ENCODE measurements at places on chromosomes 1 and 21.
A peak's percentile ranks its signal among the peaks of the same experiment; 100 is the strongest.

DNA sequence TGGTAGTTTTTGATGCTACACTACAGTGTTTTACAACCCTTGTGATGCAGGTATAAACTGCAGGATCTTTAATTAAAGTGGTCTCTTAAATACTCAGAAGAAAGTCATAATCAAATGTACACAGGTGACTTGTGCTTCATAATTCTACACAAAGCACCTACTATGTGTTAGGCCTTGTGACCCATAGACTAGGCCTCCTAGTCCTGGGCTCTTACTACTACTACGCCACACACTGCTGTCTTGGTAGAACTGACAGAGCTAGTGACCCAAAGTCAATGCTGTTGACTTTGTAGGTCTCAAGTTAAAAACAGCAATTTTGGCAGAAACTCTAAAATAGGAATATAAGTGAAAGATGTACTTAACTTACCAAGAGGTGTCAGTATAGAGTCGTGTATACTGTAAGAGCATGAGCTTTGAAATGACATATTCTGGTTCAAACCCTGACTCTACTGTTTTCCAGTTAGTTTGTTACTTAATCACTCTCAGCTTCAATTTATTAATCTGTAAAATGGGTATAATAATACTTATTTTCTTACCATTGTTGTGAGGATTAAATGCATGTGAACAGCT lies 48.6 kb upstream of the LMO4 start:
- no peak for DNase-seq

GRCh38 chr1:30085811-30086770 lies 637.3 kb downstream of the MATN1 start:
- no peak for DNase-seq

DNA sequence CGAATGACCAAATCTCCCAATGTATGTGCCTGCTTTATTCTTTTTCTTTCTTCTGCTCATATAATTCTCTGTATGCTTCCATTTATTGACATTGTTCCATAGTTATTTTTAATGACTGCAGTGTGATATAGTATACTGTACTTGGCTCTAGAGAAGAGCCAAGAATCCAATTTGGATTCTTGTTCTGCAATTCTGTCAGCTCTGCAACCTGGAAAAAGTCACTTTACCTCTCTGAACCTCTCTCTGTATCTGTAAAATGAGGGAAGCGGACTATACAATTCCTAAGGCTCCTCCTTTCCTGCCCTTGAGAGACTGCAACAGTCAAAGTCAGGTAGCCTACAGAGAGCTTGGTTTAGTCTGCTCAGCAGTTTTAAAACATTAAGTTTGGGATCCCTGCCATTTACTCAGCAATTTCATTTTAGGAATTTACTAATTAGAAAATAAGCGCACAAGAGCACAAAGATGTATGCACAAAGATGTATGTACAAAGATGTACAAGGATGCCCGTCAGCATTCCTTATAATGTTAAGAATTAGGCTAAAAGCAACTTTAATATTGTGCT lies 14.7 kb downstream of the DNAJC16 start:
- DNase-seq: no peak

- DNase-seq: no peak
Measured at GRCh38 chr21:45552696-45553391, 10.6 kb upstream of the SLC19A1 start.

- no peak for DNase-seq
Measured at GRCh38 chr1:15089258-15089992, 64.1 kb upstream of the TMEM51 start.

DNA sequence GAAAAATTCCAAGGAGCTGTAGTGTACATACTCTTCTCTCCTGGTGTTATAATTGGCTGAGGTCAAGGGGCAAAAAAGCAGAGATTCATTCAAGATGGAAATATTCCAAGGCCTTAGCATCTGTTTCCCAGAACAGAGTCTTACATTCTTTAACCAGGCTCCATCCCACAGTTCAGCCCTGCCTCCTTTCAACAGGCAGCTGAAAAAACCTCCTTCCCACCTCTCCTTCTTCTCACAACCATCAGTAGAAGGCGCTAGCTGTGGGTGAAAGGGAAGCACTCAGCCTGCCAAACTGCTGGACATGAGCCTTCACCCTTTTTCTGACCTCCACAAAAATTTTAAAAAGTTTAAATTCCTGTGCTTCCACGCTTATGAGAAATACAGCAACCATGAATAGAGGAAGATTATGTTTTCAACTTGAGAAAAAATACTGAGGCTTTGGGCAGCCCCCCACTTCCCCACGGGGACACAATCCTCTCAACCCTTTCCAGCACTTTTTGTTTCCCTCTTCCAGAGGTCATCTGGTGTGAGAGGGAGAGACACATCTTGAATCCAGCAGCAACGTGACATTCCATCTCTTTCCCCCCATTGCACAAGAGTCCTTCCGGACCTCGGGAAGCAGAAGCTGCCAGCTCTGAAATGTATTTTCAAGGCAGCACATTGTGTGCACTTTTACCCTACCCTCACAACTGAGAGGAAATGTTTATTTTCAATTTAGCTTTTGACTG lies 43.2 kb upstream of the FMO2 start:
- DNase-seq: no peak

DNA sequence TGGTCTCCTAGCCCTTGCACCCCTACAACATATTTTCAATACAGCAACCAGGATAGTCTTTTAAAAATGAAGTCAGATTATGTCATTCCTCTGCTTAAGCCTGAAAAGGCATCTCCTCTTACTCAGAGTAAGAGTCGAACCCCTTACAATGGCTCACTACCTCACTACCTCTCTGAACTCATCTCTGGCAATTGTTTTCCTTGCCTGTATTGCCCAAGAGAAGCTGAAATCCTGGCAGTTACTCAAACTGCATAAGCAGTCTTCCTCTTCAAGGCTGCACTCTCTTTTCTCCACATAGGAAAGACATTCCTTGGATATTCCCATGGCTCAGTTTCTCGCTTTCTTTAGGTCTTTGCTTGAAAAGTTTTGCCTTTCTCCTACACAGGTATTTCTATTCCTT lies 22.7 kb downstream of the CLDN8 start:
- no peak for DNase-seq

DNA sequence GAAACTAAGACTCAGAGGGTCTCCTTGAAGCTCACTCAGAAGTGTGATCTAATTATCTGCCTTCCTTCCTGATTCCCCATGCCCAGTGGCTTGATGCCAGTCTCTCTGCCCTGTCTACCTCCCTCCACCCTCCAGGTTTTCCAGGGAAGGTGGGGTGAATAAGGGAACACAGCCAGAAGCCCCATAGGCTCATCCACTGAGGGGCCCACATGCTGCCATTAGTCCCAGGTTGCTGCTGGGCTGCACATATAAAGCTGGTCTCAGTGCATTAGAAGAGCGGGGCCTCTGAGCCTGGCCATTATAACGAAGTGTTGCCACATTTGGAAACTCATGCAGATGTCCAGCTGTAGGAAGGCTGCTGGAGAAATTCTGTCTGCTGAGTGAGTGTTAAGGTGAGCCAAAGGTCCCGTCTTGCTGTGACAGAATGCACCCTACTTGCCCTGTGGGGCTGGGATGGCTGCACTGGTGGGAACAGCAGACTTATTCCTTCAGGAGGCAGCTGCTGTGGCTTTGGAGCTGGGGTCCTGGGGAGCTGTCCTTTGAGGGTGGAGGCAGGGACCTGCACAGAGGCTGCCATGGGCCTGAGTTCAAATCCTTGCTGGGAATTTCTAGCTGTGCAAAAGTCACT lies 2.9 kb downstream of the ADORA1 start:
- DNase-seq: no peak

- DNase-seq: no peak
Measured at GRCh38 chr1:9845914-9846313, 22.1 kb upstream of the CLSTN1 start.

- DNase-seq: no peak
Measured at GRCh38 chr1:211928290-211928801, 97.8 kb upstream of the LPGAT1 start.

GRCh38 chr1:244030481-244031040 lies 20.5 kb upstream of the ZBTB18 start:
- no peak for DNase-seq

DNA sequence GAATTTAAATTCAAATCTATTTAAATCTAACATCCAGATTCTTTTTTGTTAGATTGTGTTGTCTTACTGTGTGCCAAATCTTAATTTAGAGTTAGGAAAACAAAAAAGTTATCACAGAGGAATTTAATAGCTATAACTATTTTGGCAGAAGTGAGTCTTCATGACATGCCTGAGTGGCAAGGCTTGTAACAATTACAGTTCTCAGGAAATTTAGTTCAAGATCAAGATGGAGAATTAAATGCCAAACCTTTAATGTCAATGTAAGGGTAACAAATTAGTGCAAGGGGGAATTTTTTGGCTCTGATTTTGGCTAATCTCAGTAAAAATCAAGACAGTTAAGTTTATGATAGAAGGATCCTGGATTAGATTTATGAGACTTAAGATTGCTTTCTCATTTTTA lies 58.4 kb downstream of the GDAP2 start:
- DNase-seq: no peak

- no peak for DNase-seq
Measured at GRCh38 chr1:98940722-98941079, 64.0 kb downstream of the PLPPR5 start.

GRCh38 chr1:51661081-51661518 lies 44.2 kb downstream of the OSBPL9 start:
- DNase-seq: peak; percentile 86

GRCh38 chr1:28915031-28915895 lies 894 bp downstream of the EPB41 start:
- peak; percentile 40 for DNase-seq

DNA sequence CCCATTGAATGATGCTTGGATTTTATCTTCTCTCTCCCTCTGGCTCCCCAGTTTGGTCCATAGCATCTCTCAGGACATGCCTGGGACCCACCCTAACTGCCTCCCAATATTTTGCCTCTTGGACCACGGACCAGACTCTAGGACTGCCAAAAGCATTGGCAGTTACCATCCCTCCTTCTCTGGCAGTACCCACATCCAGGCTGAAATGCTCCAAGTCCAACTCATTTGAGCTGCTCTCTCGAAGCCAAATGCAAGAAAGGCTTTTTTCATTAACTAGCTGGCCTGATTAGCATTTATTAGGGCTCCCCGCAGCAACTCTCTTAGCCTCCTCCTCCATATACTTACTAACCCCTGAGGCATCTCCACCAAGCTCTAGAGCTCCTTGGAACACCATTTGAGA lies 140.0 kb upstream of the GRIK3 start:
- DNase-seq: no peak

DNA sequence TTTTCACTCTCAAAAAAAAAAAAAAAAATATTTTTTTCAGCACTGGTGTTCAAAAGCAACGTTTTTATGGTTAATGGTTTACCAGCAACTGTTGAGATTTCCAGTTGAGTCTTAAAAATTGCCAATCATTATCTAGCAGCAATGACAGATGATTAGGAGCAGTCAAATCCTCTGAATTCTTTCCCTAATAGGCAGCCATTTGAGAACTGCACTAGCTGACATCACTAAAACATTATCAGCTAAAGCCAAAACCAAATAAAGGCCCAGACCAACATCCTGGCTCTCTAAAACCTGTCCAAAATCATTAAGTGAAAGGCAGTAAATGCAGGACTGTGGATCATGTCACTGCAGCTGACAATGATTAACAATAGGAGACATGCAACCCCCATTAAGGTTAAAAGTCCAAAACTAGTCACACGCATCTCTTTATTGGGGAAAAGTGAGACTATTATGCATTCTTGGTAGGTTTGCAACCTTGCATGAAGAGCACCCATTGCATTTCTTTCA lies 14.0 kb downstream of the SFPQ start:
- DNase-seq: no peak

- DNase-seq: no peak
Measured at GRCh38 chr1:207076181-207076955, 12.3 kb upstream of the C4BPB start.

- DNase-seq: peak; percentile 43
Measured at GRCh38 chr1:202571719-202572339, 138.4 kb downstream of the SYT2 start.

GRCh38 chr21:44778983-44779382 lies 22.6 kb downstream of the UBE2G2 start:
- no peak for DNase-seq

DNA sequence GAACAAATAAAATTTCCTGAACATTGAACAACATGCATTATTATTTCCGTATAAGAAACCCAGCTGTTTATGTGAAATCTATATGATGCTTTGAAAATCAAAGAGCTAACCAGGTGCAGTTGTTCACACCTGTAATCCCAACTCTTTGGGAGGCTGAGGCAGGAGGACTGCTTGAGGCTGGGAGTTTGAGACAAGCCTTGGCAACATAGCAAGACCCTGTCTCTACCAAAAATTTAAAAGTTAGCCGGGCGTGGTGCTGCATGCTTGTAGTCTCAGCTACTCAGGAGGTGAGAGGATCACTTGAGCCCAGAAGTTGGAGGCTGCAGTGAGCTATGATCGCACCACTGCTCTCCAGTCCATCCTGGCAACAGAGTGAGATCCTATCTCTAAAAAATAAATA lies 4.8 kb upstream of the ZNF281 start:
- DNase-seq: no peak

- no peak for DNase-seq
Measured at GRCh38 chr21:42235593-42235992, 16.7 kb downstream of the ABCG1 start.

DNA sequence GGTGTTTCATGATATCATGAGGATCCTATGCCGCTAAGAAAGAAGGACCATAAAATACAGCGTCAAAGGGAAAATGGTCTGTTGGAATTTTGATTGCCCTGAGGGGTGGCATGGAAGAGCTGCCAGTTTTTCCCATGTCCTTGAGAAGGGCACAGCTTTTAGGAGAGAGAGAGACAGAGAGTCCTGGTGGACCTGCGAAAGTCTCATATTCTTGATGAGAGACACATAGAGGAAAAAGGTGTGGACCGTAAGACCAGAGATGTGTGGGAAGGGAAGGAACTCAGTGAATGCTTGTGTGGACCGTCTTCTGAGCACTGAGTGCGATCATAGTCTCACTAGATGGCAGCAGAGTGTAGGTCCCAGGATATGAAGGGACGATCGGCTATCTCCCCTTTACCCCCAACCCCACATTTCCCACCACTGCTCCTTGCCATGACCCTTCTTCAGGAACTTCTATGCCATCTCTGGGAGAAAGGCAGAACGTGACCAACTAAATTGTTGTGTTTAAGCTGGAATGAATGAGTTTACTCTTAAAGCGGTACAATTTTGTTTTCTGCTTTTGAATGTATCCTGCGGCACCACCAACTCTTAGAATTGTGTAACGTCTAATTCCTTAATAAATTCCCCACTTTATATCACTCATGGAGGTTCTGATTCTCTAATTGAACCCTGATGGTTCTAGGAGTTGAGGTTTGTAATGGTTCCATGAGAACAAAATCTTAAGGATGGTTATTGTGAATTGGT lies 117.7 kb downstream of the CTH start:
- DNase-seq: peak; percentile 36

DNA sequence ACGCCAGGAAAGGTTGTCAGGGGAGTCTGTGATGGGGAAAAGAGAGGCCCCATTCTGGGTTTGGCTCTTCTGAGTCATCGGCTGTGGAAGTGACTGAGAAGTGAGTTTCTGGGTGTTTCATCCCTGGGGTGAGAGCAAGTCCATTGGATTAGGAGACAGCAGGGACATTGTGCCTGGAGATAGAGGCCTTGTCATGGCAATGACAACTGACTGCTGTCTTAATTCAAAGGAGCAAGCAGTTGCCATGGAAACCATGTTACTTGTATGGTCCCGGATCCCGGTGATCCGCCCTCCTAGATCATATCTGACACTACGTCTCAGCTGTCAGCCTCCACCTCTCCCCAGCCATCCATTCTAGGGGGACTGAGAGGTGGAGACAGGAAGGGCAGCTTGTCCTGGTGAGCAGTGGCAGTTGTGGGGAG lies 34.4 kb downstream of the KIAA0040 start:
- DNase-seq: no peak

- no peak for DNase-seq
Measured at GRCh38 chr1:104760017-104760416, 1010.3 kb downstream of the AMY1C start.

Measured in foreskin melanocyte (primary cell).